ENCODE measurements at places on chromosomes 13 and 19.

DNA sequence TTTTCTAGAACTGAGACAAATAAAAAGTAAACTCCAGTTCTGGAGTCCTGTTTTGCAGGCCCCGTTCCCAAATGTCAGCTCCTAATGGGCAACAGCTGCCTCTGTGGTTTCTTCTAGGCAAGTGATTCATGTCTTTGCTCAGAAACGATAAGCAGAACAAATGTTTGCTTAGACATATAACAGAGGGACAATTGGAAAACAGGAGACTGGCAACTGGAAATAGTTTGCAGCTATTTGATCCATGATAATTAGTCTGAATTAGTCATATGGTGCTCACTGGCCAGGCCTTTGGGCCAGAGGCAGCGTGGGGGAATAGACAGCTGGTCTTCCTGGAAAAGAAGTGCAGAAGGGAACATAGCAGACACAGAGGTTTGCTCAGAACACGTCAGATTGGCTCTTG, 29.2 kb upstream of the TSHZ3 start:
- DNase-seq, result peak; percentile 84

DNA sequence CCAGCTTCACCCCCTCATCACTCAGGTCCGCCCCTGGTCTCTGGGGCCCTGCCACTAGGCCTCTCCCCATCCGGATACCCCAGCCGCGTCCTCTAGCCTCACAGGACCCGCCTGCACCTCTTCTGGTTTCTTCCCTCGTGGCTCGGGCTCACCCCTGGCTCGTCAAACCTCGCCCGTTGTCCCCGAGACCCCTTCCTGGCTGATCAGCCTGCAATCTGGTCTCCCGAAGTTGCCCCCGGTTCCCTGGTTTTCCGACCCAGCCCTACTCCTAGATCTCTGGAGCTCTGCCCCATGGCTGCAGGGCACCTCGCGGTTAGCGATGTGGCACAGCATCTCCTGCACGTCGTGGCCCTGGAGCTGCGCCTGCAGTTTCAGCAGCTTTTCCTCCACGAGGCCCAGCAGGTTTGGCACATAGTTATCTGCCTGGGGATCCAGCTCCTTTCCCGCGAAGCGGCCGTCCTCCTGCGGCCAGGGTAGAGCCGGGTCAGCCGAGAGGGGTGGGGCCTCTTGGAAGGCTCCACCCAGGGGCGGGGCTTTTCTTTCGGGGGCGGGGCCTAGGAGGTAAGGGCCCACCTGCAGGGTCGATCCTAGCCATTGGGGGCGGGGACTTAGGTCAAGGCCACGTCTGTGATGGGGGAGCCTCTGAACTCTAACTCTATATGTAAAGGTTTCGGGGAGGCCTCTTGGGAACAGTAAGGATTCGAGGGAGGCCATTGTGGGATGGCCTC, 2.4 kb upstream of the RGL3 start:
- DNase-seq, result no peak

DNA sequence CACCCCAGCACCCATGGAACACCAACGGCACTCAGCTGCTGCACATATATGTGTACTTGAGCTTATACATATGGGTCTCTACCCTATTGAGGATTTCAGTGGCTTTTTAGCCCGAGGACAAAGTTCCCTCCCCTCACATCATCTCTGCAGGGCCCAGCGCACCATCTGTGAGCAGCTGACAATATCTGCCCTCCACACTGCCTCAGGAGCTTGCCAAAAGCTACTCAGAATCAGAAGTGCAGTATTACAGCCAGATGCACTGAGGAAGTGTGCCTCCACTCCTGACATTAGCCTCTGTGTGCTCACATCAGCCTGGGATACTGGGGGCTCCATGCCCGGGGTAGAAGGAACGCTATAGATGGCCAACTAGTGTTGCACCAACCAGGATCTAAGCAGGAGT, 903.9 kb downstream of the UQCRFS1 start:
- no peak for DNase-seq

- peak; percentile 8 for DNase-seq
Measured at GRCh38 chr19:13441810-13442512, 64.3 kb downstream of the CACNA1A start.

- peak; percentile 82 for DNase-seq
Measured at GRCh38 chr19:49339301-49340068, 4.3 kb downstream of the CD37 start.

GRCh38 chr19:55362174-55362989, 678 bp downstream of the GARIN5B start:
- DNase-seq, result no peak

DNA sequence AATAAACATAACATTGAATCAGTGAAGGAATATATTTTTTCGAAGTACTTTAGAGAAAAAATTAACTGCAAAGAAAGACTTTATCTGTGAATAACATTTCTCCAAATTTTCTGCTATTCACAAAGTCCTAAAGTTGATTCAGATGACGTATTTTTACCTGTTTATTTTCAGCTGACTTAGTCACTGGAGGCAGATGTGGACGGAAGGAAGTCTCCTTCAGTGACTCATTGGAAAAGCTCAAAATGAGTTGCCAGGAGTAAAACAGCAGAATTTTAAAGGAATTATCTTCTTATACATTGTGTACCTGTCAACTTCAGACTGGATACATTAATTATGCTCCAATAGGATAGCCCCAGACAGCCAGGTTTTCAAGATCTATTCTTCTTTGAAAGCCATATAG, 679.3 kb upstream of the GPC6 start:
- DNase-seq, result peak; percentile 55

- no peak for DNase-seq
Measured at GRCh38 chr13:99540530-99540929, 39.3 kb downstream of the TM9SF2 start.

Measured in bronchial epithelial cell (primary cell).